ENCODE measurements at places on chromosomes 13 and 19. TPM values are rescaled to one million over a fixed set of nuclear protein-coding genes. Genes with fewer than 3 reads are reported as not detected.

The PTH2 gene
- not detected for total RNA-seq

The ZNF738 gene
- total RNA-seq = 4.1 TPM

The PNMA8B gene
- total RNA-seq = 0.38 TPM

The FAM83E gene
- 0.38 TPM for total RNA-seq

The APLP1 gene
- 18.6 TPM for total RNA-seq

The HS6ST3 gene
- total RNA-seq = 0.12 TPM

The CHST8 gene
- not detected for total RNA-seq

The ZNF471 gene
- 2.9 TPM for total RNA-seq

The PSG6 gene
- total RNA-seq = not detected

The ZNF146 gene
- total RNA-seq = 94.9 TPM

The CACNG8 gene
- 0.23 TPM for total RNA-seq

The CEACAM8 gene
- not detected for total RNA-seq

The ZNF541 gene
- under 0.01 TPM for total RNA-seq

The PRODH2 gene
- total RNA-seq = not detected

The CA11 gene
- total RNA-seq = 1.1 TPM

The PTPRH gene
- 2.5 TPM for total RNA-seq

The PMIS2 gene
- not detected for total RNA-seq

The SIGLEC12 gene
- not detected for total RNA-seq

The SMIM44 gene
- total RNA-seq = not detected

The CGB1 gene
- not detected for total RNA-seq

The GET3 gene
- 190 TPM for total RNA-seq

The TBCB gene
- 315 TPM for total RNA-seq

The USHBP1 gene
- 1.1 TPM for total RNA-seq

The DZIP1 gene
- total RNA-seq = 27.1 TPM

The MBD3L3 gene
- total RNA-seq = not detected

The COMMD6 gene
- 111 TPM for total RNA-seq

The ZNF888 gene
- total RNA-seq = 4.6 TPM

The ZNF420 gene
- total RNA-seq = 7.8 TPM

The TSKS gene
- total RNA-seq = 0.08 TPM

Measured in smooth muscle cell of the coronary artery (primary cell).